ENCODE measurements at places on chromosomes 11 and 22. TPM values are rescaled to one million over a fixed set of nuclear protein-coding genes. Genes with fewer than 3 reads are reported as not detected.

ELMOD1 gene
- not detected for total RNA-seq

DNA sequence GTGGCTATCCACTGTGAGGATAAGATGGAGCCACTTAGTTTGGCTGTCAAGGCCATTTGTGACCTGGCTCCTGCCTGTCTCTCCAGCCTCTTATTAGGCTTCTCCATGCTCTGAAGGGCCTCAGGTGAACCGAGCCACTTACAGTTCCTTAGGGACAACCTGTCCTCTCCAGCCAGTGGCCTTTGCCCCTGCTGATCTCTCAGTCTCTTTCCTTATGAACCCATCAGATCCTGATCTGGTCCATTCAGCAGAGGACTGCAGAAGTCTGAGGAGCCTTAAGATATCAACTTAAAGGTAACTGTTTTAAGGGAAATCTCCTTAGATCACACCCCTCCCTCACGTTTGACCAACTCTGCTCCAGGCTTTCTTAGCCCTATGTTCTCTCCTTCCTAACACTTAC, 2.4 kb downstream of the DUSP18 start:
- DNase-seq: no peak

- no peak for DNase-seq
These were observed 200.9 kb downstream of the AASDHPPT start for GRCh38 chr11:106278391-106278790.

- DNase-seq: no peak
These were observed 36.6 kb downstream of the METTL15 start for GRCh38 chr11:28144808-28145207.

FOLR1 gene
- total RNA-seq: not detected

DNA sequence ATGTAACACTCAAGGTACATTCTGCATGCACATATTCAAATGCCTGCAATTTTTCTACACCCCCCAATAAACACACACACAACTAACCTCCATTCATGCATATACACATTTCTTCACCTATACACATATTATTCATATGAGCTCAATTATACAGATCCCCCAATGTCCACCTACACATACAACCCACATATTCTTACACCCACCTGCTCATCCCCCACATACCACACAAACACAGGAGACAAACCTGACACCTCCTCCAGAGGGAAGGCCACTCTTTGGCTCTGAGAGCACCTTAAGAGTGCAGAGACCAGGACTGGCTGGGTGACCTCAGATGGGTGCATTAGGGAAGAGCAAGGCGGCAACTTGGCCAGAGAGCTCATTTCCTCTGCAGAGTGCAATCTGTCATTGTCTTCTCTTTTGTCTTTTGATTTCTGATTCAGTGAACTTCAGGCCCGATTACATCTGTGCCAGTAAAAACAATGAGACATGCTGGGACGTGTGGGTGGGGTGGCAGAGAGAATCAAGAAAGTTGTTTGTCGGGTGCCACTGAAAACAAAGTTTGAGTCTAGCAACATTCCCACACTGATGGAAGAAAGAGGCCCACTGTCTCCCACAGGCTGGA, 208.4 kb downstream of the NXPE2 start:
- no peak for DNase-seq

GRCh38 chr11:15806217-15806616, 550.1 kb downstream of the SOX6 start:
- DNase-seq: no peak

CCDC116 gene
- 0.79 TPM for total RNA-seq

DNA sequence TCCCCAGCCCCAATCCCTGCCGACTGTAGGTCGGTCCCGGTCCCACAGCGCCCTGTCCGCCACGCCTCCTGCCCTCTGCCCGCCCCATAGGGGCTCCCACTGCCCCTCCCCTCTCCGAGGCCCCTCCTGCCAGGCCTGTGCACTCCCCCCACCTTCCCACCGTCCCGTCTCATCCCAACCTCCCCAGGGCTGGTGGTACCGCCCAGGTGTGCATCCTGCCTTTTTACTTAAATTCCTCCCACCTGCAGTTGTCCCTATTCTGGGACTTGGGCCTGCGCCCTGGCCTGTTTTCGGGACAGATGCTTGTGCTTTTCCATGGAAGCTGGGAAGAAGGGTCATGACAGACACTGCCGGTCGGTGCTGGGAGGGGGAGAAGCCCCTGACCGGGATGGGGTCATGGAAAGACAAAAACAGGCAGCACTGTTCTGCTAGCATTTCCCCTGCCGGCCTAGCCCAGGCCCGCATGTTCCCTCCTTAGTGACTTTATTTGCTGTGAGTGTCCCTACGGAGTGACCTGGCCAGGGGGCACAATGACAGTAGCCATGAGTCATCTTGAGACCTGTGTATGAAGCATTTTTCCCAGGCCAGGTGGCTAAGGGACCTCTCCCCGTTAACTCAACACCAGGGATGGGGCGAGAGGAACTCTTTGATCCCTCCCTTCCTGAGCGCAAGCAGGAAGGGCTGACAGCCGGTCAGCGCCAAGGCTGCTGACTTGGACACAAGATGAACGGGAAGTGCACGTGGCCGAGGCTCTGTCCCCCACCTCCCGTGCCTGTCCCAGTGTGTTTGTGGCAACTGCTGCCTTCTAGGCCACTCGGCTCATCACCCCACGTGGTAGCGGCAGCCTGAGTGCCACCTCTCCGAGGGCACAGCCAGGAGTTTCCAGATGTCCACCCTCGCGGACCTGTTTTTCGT, 7.1 kb downstream of the TBX1 start:
- DNase-seq: no peak

DNA sequence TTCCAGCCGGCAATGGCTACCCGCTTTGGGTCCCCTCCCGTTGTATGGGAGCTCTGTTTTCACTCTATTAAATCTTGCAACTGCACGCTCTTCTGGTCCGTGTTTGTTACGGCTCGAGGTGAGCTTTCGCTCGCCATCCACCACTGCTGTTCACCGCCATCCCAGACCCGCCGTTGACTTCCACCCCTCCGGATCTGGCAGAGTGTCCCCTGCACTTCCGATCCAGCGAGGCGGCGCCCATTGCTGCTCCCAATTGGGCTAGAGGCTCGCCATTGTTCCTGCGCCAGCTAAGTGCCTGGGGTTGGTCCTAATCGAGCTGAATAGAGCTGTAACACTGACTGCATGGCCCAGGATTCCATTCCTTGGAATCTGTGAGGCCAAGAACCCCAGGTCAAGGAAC, 359.9 kb downstream of the CTTN start:
- DNase-seq: no peak

UBQLN3 gene
- total RNA-seq: 0.37 TPM

DNA sequence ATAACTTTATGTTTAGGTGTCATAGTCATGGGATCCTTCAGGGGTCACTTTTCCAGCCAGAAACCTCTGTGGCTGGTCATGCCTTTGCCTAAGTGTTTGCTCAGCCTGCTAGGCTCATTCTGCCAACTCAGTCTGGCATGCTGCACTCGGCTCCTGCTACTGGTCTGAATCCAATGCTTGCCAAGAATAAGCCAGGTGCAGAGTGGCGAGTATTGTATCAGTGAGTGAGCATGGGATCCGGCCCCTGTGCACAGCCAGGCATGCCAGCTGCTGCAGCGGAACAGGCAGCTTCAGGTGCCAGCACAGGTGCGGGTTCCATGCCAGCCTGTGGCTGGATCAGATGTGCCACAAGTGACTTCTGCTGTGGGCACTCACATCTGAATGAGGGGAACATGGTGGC, 1269.3 kb upstream of the CNTN5 start:
- DNase-seq: no peak

DNA sequence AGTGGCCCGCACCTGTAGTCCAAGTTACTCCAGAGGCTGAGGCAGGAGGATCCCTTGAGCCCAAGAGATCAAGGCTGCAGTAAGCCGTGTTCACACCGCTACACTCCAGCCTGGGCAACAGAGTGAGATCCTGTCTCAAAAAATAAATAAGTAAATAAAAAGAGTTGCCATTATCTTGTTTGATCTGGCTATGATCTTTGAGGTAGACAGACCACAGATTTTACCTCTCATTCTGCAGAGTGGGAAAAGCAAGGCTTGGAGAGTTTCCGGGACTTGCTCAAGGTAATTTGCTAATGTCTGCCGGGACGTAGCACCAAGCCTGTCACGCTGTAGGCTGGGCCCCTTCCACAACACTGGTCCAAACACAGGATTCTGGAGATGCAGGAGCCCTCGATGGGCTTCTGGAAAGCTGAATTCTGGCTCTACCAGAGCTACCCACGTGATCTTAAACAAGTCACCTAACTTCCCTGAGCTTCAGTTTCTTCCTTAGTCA, 6.8 kb downstream of the GRAP2 start:
- DNase-seq: no peak

SPTBN2 gene
- total RNA-seq: 1.1 TPM

RIC3 gene
- 42.8 TPM for total RNA-seq
